ENCODE measurements at places on chromosomes 6 and 20. TPM values are rescaled to one million over a fixed set of nuclear protein-coding genes. Genes with fewer than 3 reads are reported as not detected.

DNA sequence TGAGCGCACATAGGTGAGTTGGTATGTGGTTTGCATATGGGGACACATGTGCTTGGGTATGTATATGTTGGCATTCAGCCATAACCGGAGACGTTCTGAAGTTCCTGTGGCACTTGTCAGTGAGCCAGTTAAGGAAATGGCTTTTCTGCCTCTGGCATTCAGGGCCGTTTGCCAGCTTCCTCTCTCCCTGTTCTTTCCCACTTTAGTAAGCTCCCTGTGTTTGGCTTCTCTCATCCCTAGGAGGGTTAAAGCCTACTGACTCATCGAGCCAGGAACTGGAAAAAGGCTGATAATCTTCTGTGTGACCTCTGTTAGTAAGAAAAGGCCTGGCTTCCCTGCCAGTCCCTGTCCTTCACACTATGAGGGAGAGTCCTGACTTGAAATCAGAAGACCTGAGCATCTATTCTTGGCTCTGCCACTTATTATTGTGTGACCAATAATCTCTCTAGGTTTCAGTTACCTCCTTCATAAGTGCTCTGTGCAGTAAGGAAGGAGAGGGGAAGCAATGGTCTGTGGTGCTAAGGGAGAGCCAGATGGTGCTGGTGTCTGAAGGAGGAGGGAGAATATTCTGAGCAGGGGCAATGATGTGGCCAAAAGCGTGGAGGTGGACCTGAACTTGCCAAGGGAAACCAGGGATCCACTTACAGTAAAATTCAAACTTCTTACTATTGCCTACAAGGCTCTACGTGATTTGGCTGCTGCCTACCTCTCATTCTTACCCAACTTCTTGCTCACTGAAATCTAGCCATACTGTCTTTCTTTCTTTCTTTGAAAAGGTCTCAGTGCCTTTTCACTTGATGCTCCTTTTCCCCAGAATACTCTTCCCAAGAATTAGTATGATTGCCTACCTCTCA, 31.4 kb downstream of the ACSS2 start:
- no peak for DNase-seq

The ASIP gene
- not detected for total RNA-seq

The L3MBTL3 gene
- total RNA-seq, result 22.3 TPM

DNA sequence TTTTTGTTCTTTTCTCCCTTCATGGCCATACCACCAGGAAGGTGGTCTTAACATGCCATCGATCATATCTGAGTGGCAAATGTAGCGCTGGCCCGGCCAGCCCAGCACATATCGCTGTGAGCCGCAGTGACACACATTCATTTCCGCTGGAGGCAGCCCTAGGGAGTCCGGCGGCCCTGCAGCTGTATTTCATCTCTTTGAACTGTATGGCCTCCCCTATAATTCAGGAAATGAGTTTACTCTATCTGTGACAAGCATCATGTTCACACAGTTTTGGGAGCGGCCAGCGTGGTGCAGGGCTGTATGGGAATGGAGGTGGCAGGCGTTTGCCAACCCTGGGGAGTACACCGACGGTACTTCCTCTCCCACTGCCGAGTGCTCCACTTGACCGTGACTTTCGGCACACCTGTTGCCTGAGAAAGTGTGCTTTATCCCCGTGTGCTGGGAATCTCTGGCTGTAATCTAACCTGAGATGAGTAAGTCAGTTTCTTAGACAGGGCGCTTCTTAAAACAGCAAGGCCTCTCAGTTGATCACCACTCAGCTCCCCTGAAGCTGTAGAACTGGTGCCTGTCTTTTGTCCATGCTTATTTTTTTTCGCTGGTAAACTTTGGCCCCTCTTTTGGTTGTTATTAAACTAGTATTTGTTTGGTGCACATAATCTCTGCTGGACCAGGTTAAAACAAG, 257.1 kb upstream of the TAB2 start:
- peak; percentile 84 for DNase-seq

DNA sequence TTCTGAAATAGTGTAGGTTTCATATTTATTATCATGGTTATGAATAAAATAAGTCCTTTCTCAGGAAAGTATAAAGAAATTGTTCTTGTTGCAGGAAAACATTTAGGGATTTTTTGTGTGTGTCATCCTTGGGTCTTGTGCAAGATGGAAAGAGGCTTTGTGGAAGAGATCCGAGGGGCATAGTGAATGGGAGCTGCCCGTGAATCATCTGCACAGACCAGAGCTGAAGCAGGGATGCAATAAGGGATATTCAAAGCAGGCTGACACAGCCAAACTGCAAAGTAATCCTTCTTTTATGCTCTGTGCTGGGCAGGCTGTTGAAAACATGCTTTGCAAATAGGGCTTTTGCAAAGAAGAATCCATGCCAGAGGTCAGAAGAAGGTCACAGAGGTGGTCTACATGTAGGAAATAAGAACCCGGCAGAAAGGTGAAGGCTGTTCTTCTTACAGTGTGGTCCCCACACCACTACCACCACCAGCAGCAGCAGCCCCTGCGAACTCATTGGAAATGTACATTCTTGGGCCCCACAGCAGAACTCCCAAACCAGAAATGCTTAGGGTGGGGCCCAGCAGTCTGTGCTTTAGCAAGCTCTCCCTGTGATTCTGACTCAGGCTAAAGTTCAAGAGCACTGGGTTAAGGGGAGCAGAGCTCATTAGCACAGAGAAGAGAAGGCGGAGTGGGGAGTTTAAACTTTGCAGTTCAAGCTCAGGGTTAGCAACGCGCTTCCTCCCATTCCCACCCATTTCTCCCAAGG, 237.6 kb downstream of the QKI start:
- no peak for DNase-seq

DNA sequence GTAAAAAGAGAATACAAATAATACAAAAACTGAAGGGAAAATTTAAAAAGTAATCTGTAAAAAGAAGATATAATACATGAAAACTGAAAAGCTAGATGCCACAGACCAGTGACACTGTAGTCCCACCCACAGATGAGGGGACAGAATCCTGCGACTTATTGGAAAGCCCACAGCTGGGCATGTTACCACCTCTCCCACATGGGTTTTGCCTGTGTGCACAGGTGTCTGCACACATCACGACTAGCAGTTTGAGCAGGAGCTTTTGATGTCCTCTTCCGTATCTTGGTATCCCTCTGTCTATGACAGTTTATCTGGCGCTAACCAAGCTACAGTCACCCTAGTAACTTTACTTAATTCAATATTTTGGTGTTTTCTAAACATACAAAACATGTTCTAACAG, 291.1 kb upstream of the EXOC2 start:
- no peak for DNase-seq

DNA sequence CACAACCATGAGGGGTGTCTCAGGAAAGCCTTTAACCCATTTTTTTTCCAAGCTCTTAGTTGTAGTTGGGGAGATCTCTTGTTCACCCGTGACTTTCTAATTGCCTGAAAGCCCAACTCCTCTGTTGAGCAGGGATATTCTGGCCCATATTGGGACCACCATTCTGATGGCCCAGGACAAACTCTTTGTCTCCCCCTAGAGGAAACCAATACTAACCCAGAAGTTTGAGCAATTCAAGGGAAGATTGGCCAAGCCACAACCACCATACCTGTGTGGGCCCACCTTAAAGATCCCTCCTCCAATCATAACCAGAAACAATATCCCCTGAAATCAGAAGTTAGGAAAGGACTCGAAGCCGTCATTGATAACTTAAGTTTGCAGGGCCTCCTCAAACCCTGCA, 132.6 kb downstream of the THBS2 start:
- no peak for DNase-seq

DNA sequence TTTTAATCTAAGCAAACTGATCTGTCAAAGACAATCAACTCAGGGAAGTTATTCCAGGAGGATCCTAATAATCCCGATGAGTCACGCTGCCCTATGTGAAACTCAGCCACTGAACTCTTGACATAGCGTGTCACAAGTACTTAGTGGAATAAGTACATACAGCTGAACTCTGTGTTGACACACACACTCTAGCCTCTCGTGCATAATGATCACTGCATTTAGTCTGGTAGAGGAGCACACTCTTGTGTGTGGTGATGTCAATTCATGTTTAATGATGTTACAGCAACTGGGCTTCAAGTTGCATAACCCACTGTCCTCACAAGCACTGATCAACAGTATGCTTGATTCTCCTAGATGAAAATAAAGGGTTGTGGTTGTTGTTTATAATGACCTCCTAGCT, 148.3 kb downstream of the HACE1 start:
- no peak for DNase-seq

The SLC35F1 gene
- total RNA-seq, result 0.53 TPM

The PIGU gene
- total RNA-seq, result 29.5 TPM

DNA sequence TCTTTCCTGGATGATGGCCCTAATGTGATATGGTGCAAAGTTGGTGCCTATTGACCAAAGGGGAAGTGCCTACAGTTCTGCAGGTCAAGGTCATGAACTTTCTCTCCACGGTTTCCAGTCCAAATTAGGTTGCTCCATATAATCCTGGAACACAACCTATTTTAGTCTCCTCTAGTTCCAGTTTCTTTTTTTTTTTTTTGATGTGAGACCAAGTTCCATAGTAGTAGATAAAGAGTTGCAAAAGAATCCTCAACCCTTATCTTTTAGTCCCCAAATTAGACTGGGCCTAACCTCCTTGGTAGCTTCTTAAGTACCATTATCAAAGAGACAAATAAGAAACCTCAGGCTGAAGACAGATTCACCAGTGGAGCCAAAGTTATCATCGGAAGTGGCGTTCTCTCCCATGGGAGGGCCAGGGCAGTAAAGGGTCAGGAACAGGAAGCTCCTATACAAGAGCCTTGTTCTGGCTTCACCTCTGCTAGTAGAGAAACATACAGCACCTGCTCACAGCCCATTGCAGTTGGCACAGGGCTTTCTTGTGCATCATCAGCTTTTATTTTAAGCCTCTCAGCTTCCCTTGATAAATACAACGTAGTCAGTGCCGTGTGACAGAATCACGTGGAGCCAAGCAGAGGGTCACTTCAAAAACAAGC, 132.2 kb upstream of the RREB1 start:
- no peak for DNase-seq

DNA sequence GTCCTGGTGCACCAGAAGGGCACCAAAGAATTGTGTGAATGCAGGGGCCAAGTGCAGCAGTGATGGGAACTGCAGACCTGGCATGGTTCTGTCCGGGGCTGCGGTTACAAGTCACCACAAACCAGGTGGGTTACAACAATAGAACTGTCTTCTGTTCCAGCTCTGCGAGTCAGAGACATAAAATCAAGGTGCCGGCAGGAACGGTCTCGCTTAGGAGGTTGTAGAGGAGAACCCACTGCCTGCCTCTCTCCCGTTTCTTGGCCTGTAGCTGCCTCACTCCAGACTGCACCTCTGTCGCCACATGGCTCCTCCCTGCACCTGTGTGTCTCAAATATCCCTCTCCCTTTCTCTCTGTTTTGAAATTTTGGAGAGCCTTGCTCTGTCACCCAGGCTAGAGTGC, 143.3 kb downstream of the TAF4 start:
- DNase-seq, result no peak

GRCh38 chr20:4555188-4555890, 166.4 kb upstream of the PRND start:
- no peak for DNase-seq

The ZNF831 gene
- 1.7 TPM for total RNA-seq

GRCh38 chr6:150087336-150087735, 18.4 kb upstream of the ULBP3 start:
- no peak for DNase-seq

GRCh38 chr6:116118608-116119007, 7.3 kb downstream of the COL10A1 start:
- DNase-seq, result no peak

The GSTA3 gene
- not detected for total RNA-seq

DNA sequence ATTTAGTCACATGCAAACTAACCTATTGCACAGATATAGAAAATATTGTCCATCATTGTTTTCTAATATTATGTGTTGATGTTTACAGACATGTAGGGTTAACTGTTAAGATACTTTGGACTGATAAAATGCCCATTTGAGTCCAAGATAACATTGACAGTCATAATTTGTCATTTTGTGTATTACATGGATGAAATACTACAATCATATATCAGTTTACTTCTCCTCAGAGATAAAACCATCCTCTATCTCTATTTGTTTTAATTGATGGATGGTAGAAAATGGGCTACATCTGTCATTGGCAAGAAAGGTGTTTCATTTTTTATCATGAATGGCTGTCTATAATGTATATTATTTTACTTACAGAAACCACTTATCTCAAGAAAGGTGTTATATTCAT, 6.2 kb downstream of the EPHA7 start:
- DNase-seq, result no peak

DNA sequence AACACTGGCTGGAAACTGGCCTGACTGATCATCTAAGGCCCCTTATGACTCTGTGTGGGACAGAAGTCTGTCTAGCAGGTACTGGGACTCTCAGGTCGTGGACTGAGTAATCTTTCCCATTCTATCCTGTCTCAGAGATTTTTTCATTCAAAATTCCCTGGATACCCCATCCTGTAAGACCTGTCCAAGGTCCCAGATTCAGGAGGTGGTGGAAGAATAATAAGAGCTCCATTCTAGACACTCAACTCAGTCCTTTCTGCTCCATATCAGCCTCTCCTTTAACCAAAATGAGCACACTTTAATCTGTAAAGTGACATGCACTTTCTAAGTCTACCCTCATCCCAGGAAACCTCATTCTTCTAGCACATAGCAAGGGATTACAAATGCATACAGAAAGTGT, 82.5 kb upstream of the MRPS10 start:
- no peak for DNase-seq

GRCh38 chr6:11771473-11772048, 7.0 kb downstream of the ADTRP start:
- DNase-seq, result no peak

DNA sequence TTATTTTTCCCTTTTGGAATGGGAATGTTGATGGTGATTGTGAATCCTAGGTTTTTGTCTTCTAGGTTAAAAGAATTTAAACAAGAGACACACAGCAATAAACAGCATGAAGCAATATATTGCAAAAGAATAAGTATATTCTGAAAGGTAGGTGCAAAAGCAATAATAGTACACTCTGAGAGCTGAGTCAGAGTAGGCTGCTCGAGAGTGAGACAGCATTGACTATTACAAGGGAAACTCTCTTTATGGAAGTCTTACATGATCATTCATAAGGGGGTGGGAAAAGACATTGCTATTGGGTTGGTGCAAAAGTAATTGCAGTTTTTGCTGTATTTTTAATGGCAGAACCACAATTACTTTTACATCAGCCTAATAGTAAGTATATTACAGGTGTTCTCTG, 25.0 kb downstream of the FBXO5 start:
- DNase-seq, result no peak

GRCh38 chr6:151008425-151008824, 142.9 kb downstream of the MTHFD1L start:
- DNase-seq, result no peak

GRCh38 chr6:132929141-132929540, 114.8 kb downstream of the RPS12 start:
- no peak for DNase-seq

DNA sequence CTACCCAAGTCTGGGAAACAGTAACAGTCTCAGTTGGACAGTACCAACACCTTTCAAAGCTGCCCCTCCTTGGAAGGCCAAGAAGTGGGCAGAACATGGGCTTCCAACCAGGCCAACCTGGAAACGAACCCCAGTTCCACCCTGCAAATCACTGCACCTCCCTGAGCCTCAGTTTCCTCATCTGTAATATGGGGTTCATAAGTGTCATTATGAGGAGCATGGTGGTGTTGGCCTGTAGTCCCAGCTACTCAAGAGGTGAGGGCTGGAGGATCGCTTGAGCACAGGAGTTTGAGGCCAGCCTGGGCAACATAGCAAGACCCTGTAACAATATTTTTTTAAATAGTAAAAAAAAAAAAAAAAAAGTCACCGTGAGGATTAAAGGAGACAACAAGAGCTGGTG, 34.5 kb downstream of the C20orf203 start:
- DNase-seq, result no peak

The KIF6 gene
- 0.83 TPM for total RNA-seq
